Ascending aorta (tissue), 2 donors: ENCODE measurements at places on chromosomes 12 and 14. TPM values are rescaled to one million over a fixed set of nuclear protein-coding genes. Genes with fewer than 3 reads are reported as not detected.
A peak's percentile ranks its signal among the peaks of the same experiment; 100 is the strongest.

DNA sequence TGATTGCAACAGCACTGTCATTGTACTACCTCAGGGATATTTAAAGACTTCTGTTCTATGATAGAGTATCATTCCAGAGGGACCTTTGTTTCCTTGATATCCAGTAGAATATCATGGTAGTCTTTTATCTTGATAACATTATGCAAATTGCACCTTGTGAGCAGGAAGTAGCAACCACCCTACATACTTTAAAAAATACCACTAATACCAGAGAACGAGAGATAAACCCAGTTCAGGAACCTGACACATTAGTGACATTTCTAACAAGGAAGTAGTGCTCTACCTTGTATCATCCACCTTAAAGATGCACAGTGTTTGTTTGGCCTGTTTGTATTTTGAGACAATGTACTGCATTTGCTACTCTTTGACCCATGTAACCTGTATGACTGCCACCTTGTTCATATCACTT lies 8.8 kb upstream of the MAP4K5 start:
- H3K27ac ChIP-seq: no peak overlapping the region
- no peaks in the 10 kb centered on the region for H3K36me3 ChIP-seq

The DEPDC4 gene
- not detected for total RNA-seq

DNA sequence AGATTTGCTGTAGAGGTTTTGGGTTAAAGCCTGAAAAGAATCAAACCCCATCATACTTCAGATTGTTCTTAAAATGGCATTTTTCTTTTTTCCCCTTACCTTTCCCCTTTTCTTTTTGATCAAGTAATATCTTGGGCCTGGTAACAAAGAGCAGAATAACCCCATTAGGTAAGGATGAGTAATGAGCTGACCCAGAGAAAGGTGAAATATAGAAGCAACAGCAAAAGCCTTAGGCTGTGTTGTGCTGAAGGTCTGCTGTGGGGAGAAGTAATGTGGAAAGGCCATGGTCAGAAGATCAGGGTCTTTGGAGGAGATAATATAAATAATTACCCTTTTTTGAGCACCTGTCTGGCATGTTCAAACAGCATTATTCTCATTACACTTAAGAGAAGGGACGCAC lies 42.3 kb downstream of the MIA2 start:
- H3K36me3 ChIP-seq: peaks cover 9% of the 10 kb centered on the region
- H3K4me3 ChIP-seq: no peak overlapping the region

DNA sequence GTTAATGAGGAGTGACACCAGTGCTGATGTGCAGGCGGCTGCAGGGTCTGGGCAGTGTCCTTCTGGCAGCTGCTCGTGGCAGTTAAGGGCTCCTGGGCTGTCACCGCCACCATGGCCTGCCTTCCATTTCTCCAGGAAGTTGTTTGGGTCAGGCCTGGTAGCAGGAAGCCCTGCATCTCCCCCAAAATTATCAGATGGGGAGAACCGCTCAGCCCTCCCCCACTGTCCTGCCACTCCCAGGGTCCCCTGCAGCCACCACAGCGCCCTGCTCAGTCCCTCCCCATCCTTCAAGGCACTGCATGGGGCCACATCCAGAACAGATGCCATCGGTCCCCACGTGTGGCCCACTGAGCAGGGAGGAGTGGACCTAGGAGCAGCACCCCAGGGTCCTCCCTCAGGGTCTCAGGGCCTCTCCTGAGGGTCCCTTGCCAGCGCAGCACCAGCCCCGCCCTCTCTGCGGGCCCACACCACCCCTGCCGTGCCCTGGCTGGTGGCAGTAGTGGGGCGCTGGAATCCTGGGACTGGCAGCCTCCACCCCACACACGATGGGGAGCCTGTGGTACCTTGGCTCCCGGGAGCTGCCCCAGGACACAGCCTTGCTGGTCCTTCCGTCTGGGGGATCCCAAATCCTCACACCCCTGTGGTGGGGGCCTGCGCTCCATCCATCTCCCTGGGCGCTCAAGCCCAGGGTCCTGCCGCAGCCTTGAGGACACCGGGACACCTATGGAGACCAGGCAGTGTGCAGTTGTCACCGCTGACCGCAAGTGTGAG lies 10.3 kb upstream of the AMN start:
- no peaks in the 10 kb centered on the region for H3K4me1 ChIP-seq
- no peak for DNase-seq
- no peaks in the 10 kb centered on the region for H3K27me3 ChIP-seq
- no peaks in the 10 kb centered on the region for H3K36me3 ChIP-seq
- H3K27ac ChIP-seq: no peak overlapping the region

DNA sequence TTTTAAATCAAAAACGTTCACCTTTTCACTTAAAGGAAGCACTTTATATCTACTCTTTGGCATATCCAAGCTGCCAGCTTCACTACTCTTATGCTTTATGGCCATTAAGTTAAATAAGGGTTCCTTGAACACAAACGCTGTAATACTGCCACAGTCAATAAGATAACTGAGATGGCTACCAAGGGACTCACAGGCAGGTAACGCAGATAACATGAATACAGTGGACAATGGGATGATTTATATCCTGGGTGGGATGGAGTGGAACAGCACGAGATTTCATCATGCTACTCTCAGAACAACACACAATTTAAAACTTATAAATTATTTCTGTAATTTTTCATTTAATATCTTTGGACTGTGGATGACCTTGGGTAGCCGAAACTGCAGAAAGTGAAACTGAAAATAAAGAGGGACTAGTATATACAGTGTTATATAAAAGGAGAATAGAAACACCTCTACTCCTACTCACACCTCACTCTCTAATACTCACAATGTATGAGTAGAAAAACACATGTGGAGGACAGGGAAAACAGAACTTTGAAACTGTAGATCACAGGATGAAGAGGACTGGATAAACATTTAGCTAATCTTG lies 367.3 kb downstream of the C12orf50 start:
- no peak overlapping the region for H3K27ac ChIP-seq
- no peak for DNase-seq
- H3K4me3 ChIP-seq: peak overlapping the region; percentile 37
- no peaks in the 10 kb centered on the region for H3K27me3 ChIP-seq
- no peaks in the 10 kb centered on the region for H3K4me1 ChIP-seq
- H3K36me3 ChIP-seq: no peaks in the 10 kb centered on the region

DNA sequence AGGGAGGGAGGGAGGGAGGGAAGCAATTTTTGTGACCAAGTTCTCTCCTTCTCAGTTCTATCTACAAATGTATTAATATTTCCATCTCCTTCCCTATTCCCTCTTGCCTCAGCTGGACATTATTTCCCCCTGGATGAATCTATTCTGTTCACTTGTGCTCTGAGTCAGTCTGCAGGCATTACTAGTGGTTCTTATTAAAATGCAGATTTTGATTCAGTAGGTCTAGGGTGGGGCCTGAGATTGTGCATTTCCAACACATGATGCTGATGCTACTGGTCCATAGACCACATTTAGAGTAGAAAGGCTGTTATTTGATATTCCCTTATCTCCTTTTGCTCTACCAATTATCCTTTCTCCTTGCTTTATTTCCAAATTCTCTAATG lies 40.1 kb upstream of the YAF2 start:
- H3K27ac ChIP-seq: no peak overlapping the region
- H3K36me3 ChIP-seq: no peaks in the 10 kb centered on the region
- H3K4me3 ChIP-seq: no peak overlapping the region
- DNase-seq: no peak
- no peaks in the 10 kb centered on the region for H3K27me3 ChIP-seq
- H3K4me1 ChIP-seq: no peaks in the 10 kb centered on the region

DNA sequence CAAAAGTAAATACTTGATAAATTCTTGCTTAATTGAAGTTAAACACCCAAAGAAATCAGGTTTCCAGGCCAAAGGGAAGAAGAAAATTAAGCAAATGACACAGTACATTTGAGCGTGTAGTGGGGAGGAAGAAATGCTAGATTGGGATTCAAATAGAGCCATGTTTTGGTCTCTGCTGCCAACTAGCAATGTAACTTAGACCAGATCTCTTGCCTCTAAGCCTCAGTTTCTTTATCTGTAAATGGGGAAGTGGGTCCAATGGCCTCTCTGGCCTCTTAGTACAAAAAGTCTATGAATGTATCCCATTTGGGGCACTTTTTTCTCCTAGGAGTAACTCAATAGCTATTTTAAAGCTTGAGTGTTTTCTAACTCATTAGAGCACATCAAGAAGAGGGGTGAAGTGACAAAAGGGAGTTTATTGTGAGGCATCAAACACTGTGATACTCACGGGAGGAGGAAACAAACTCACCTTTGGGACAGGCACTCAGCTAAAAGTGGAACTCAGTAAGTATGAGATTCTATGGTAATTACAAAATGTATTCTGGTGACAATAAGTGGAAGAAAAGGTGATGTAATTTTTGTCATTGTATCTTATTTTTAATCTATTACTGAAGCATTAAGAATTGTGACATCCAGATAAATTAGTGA lies 55.8 kb downstream of the DAD1 start:
- H3K36me3 ChIP-seq: no peaks in the 10 kb centered on the region
- no peak overlapping the region for H3K4me3 ChIP-seq
- no peak for DNase-seq
- H3K4me1 ChIP-seq: peaks cover 2% of the 10 kb centered on the region
- peak overlapping the region; percentile 72 for H3K27ac ChIP-seq
- no peaks in the 10 kb centered on the region for H3K27me3 ChIP-seq

The CLEC4C gene
- not detected for total RNA-seq

DNA sequence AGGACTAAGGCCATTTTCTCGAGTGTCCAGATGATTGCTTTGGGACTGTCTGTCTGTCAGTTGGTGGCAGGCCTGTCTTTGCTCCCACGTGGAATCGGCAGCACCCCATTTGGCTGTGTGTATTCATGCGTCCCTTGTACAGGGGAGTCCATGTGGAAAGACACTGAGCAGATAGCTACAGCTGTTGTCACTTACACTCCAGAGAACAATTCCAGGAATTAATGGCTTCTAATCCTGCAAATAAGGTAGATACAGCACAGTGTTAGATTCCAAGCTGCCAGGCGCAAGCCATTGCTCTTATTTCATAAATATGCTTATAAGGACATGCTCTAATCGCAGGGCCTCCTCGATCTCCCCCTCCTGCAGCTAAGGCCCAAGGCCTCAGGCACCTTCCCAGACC lies 208.8 kb downstream of the VRK1 start:
- H3K4me1 ChIP-seq: no peaks in the 10 kb centered on the region
- H3K27ac ChIP-seq: no peak overlapping the region
- no peaks in the 10 kb centered on the region for H3K36me3 ChIP-seq
- DNase-seq: no peak
- no peak overlapping the region for H3K4me3 ChIP-seq

The SLC25A47 gene
- total RNA-seq: not detected

The GYS2 gene
- total RNA-seq: not detected

DNA sequence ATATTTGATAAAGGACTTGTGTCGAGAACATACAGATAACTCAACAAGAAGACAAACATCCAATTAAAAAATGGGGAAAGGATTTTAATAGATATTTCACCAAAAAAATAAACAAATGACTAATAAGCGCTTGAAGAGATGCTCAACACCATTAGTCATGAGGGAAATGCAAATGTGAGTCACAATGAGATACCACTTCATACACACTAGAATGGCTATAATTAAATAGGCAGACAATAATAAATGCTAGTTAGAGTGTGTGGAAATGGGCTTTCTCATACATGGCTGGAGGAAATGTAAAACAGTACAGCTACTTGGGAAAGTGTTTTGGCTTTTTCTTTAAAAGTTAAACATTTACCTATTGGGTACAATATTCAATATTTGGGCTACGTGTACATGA lies 34.8 kb downstream of the DLK1 start:
- H3K27ac ChIP-seq: no peak overlapping the region
- no peaks in the 10 kb centered on the region for H3K27me3 ChIP-seq
- no peak for DNase-seq
- no peaks in the 10 kb centered on the region for H3K36me3 ChIP-seq

The BATF gene
- not detected for total RNA-seq

GRCh38 chr12:64660237-64661018 lies 50.1 kb downstream of the RASSF3 start:
- H3K4me3 ChIP-seq: no peak overlapping the region
- H3K27me3 ChIP-seq: no peaks in the 10 kb centered on the region
- peaks cover 46% of the 10 kb centered on the region for H3K4me1 ChIP-seq
- H3K36me3 ChIP-seq: no peaks in the 10 kb centered on the region

- H3K36me3 ChIP-seq: no peaks in the 10 kb centered on the region
- H3K27me3 ChIP-seq: no peaks in the 10 kb centered on the region
- H3K4me3 ChIP-seq: no peak overlapping the region
- DNase-seq: no peak
- H3K4me1 ChIP-seq: no peaks in the 10 kb centered on the region
- H3K27ac ChIP-seq: no peak overlapping the region
Measured at GRCh38 chr14:51616724-51617409, 34.8 kb upstream of the FRMD6 start.

The VPS29 gene
- total RNA-seq: 35.9 TPM
